ENCODE measurements at places on chromosomes 5 and 9.

DNA sequence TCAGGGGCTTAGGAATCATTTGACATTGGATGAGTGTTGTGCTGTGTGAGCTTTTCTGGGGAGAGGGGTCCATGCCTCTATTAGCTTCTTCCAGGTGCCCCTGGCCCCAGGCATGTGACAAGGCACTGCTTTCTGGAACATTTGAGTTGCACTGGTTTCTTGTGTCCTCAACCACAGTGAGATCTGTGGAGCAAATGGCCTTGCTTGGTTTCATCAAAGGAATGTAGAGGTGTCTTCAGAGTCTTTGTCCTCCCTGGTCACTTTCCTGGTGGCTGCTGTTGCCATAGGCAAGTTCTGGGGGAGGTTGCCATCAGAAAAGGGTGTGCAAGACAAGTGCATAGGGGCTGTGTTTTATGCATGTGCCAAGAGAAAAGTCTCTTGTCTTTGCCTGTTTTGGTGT, 157.5 kb downstream of the MACROH2A1 start:
- no peak for DNase-seq

DNA sequence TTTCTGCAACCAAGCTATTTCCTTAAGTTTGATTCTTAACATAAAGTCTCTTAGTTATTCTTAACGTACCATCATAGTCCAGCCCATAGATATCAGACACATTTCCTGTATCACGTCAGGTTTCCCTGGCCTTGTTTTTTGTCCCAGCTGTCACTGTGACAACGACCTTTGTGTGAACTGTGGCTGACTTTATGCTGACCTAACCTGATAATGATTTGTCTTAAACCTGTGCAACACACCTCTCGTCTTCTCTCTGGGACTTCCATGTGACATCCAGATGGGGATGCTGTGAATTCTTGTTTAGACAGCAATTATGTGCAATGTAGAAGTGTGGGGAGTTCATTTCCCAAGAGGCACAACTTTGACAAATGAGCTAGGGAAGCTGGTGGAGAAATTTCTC, 662.8 kb downstream of the PTPRD start:
- DNase-seq: no peak

GRCh38 chr5:157222506-157223230, 42.0 kb downstream of the ITK start:
- no peak for DNase-seq

DNA sequence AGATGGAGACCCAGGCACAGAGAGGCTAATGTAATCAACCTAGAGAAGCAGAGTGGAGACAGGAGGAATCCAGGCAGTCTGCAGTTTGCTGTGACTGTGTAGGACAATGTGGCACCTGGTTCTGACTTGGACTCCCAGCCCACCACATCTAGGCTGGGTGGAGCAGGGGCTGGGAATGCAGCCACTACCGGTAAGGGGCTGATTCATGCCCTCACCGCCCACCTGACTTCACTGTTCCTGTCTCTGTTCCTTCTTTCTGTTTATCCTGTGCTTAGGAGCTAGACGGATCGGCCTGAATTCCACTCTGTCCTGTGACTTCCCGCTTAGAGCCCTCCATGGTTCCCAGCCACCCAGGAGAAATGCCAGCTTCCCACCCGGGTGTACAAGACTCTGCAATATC, 2.6 kb downstream of the PDLIM4 start:
- peak; percentile 20 for DNase-seq

GRCh38 chr9:75414371-75415160, 326.3 kb downstream of the OSTF1 start:
- DNase-seq: no peak

- DNase-seq: peak; percentile 67
Measured at GRCh38 chr9:88593537-88594185, 58.7 kb downstream of the NXNL2 start.

DNA sequence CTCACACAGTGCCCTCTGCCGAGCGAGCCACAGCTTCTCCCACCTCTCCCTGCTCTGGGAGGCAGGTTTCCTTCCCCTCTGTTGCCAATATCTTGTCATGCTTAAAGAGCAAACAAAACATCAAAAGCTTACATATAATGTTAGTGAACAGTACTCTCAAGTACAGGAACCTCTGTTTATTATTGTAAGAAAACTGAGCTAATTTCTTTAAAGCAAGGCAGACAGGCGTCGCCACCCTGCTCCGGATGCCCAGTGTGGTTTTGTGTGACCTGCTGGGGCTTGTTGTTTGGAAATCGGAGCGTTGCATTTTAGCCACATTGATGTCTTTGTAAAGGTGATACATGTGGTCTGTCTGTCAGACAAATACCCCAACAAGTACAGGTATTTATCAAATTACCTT, 401.4 kb upstream of the IRX1 start:
- DNase-seq: no peak

- DNase-seq: no peak
Measured at GRCh38 chr9:99118782-99119466, 14.0 kb downstream of the TGFBR1 start.

GRCh38 chr5:6712142-6712576, 1.1 kb upstream of the TENT4A start:
- DNase-seq: peak; percentile 65

DNA sequence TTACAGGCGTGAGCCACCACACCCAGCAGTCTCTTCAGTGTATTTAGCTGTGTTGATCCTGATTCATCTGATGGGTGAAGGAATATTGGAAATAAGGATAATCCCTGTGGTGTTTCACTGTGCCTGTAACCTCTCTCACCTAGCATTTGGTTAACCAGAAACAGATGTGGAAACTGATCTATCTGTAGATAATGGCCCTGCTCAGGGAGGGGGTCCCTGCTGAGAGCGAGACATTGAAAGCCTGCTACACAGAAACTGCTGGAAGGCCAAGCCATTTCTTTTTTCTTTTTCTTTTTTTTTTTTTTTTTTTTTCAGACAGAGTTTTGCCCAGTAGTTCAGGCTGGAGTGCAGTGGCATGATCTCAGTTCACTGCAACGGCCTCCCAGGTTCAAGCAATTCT, 28.4 kb downstream of the QRFP start:
- DNase-seq: no peak

DNA sequence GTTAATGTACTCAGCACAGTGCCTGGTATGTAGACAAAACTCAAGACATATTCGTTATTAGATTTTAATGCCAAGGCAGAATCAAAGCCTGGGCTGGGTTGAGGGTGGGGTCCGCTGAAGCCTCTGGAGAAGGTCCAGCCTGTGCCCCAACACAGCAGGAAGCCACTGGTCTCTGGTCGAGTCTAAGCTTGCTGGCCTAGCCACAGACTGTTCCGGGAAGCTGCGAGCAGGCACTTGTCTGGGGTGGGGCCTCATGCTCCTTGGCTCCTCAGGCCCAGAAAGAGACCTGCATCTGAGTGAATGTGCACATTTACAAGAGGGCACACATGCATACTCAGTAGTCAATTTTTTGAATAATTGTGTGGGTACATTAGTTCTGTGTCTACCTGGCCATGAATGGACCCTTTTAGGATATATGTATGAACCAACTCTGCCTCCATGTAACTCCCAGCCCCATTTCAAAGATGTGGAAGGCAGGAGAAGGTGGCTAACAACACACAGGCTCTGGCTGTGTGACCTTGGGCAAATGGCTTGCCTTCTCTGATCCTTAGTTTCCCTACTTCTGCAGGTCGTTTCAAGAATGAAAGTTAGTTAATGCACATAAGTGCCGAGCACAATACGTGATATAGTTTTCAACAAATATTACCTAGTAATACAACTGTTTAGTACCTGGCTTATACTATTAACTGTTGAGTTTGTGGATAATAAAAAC, 18.3 kb downstream of the FAT2 start:
- DNase-seq: no peak

DNA sequence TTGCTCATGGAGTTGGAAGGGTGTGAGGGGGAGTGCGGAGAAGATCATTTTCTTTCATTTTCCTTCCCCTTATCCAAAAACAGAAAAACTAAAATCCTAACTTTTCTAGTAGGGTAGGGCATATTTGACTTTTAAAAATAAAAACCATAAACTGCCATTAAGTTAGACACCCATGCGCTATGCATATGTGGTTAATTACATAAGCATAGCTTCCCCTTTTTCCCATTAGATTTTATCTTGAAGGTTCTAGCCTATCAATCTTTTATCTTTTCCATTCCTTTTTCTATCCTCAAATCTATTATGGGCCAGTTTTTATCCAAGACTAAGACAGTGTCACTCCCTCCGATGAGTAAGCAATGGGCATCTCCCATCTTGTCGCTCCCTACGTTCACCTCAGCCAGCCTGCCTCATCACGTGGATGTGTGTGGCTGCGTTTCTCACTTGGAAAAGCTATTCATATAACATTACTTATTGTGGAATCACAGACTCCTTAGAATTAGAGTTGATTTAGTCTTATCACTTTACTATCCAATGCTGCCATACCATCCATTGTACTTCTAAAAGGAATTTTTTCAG, 49.2 kb downstream of the PCSK5 start:
- no peak for DNase-seq

GRCh38 chr5:1312993-1313833, 18.3 kb upstream of the TERT start:
- DNase-seq: no peak

GRCh38 chr9:93254061-93254481, 70.1 kb downstream of the WNK2 start:
- DNase-seq: peak; percentile 6

GRCh38 chr5:62412549-62413329, at the start of gene IPO11:
IPO11 (plus strand) TSS chr5:62412763; CDS start chr5:62437280, 24,517 bp downstream.
- DNase-seq: peak; percentile 99

DNA sequence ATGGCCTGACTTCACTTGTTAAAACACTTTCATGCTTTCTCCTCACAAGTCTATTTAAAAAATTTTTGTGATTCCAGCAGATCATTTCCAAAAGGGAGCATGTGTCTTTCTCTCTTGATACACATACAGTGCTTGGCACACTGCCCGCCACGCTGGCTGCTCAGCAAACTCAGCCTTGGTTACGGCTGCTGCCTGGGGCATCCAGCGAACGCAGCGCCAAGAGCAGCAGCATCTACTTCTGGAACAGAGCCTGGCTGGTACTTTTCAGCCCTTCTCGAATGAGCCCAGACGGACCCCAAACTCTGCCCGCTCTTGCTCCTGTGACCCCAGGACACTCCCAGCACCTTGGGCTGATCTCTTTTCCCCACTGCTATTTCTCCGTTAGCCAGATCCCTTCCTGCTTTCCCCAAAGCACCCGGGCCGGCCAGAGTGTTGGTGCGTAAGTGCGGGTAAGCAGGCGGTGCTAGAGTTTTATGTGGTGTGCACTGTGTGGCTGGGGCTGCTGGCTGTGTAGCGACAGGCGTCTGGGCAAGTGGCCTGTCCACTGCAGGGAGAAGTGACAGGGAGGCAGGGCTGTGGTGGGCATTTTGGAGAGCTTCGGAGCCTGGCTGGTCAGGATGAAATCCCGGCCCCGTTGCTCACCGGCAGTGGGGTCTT, 73.2 kb downstream of the SH3PXD2B start:
- DNase-seq: peak; percentile 91

- DNase-seq: no peak
Measured at GRCh38 chr5:148746826-148747535, 79.4 kb upstream of the ADRB2 start.

DNA sequence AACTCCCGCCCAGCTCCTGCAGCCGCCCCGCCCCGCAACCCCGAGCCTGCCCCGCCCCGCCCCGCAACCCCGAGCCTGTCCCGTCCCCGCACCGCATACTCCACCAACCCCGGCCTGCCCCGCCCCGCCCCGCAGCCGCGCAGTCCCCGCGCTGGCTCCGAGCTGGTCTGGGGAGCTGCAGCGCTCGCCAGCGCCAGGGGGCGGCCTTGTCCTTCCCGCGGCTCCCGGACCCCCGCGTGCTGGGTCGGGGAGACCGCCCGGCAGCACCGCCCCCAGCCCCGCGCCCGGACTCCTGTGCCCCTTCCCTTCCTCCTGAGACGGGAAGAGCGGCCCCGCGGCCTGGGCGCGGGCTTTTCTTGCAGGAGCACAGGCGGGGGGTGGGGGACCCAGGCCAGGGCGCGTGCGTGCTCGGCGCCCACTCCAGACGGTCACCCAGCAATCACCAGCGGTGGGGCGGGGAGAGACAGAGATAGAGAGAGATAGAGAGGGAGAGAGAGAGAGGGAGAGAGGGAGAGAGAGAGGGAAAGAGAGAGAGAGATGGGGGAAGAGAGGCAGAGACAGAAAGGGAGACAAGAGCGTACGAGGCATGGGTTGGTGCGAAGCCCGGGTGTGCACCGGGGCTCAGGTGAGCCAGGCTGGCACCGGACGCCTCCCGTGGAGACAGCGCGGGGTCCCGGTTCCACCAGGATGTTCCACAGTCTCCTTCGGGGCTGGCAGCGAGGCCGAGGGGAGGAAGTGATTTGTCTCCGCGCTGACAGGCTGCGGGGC, 14.7 kb upstream of the TMEM250 start:
- peak; percentile 59 for DNase-seq

DNA sequence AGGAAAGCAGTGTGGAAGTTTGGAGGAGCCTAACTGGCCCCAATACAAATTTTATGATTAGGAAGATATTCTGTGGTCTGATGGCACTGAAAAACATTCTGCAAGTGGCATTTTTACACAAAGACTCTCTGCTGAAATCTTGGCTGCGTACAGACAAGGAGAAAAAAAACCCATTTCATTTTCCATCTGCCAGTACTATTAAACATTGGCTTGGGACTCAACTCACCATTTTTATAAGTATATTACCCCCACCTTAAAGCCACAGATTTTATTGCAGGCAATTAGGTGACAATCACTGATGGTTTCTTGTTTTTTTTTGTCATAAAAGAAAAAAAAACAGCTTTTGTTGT, 206.9 kb downstream of the PTTG1 start:
- DNase-seq: no peak

DNA sequence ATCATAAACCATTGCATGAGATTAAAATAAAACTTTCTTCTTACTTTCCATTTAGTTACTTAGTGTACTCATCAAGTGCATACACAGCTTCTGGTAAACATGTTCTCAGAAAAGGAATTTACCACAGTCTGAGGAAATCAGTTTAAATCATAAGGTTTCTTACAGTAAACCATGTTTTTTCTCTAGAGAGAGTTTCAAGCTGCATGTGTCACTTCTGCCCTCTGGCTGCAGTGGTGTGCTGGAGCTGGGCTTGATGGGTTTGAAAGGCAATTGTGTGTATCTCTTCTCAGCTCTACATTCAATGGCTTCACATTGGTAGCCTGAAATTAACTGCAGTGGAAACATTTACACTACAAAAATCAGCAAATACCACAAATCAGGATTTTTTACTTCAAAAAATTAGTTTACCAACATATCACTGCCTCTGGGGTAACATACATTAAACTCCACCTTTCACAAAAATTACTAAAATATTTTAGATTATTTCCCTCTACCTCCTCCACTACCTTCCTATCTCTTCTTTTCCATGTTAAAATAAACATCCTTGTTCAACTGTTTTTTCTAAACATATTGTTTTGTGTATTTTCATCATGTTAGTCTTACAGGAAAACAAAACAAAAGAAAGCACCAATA, 414.3 kb downstream of the ANXA1 start:
- peak; percentile 19 for DNase-seq
